ENCODE measurements at places on chromosomes 6 and 20. TPM values are rescaled to one million over a fixed set of nuclear protein-coding genes. Genes with fewer than 3 reads are reported as not detected.

SIRPA gene
- total RNA-seq = 22.8 TPM

C6orf15 gene
- total RNA-seq = not detected

TTK gene
- total RNA-seq = 20.5 TPM

OR2J3 gene
- total RNA-seq = not detected

SLC17A3 gene
- total RNA-seq = 1.0 TPM

SLC35F1 gene
- not detected for total RNA-seq

SLC44A4 gene
- total RNA-seq = not detected

CEP57L1 gene
- total RNA-seq = 5.5 TPM

All from A549 treated with Mapracorat at 1 μM for 4 hours (cell line).